ENCODE measurements at places on chromosomes 6 and 20.

DNA sequence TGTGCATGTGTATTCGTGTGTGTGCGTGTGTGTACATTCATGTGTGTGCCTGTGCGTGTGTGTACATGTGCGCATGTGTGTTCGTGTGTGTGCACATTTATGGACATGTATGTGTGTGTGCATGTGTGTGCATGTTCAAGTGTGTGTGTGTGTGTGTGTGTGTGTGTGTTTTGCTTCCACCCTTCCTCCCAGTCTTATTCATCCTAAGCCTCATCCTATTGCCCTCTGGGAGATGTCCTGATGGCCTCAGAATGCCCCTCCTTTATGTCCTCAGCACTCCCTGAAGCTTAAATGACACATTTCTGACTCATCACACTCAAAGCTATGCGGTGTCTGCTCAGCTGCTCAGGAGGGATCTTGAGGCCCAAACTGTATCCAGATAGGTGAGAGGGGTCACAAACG lies 76.6 kb upstream of the CCDC167 start:
- DNase-seq, result no peak
- no peaks in the 10 kb centered on the region for H3K27me3 ChIP-seq
- H3K4me3 ChIP-seq, result no peak overlapping the region
- no peaks in the 10 kb centered on the region for H3K4me1 ChIP-seq
- H3K27ac ChIP-seq, result no peak overlapping the region

GRCh38 chr20:4973330-4974097 lies 27.8 kb downstream of the SLC23A2 start:
- H3K27ac ChIP-seq, result peak overlapping the region; percentile 92
- peak; percentile 45 for DNase-seq
- peaks cover under 1% of the 10 kb centered on the region for H3K36me3 ChIP-seq
- peaks cover 25% of the 10 kb centered on the region for H3K4me1 ChIP-seq
- H3K4me3 ChIP-seq, result no peak overlapping the region

GRCh38 chr6:35081426-35081851 lies 59.7 kb downstream of the TCP11 start:
- DNase-seq, result no peak
- H3K36me3 ChIP-seq, result peaks cover 42% of the 10 kb centered on the region
- H3K27ac ChIP-seq, result no peak overlapping the region
- H3K4me1 ChIP-seq, result no peaks in the 10 kb centered on the region
- H3K4me3 ChIP-seq, result no peak overlapping the region
- H3K27me3 ChIP-seq, result no peaks in the 10 kb centered on the region

- DNase-seq, result no peak
- H3K27me3 ChIP-seq, result no peaks in the 10 kb centered on the region
- H3K27ac ChIP-seq, result no peak overlapping the region
- peaks cover 6% of the 10 kb centered on the region for H3K4me1 ChIP-seq
- H3K4me3 ChIP-seq, result no peak overlapping the region
Measured at GRCh38 chr6:13492357-13492756, 5.0 kb upstream of the GFOD1 start.

GRCh38 chr6:71222671-71223070 lies 65.9 kb upstream of the OGFRL1 start:
- DNase-seq, result no peak
- no peaks in the 10 kb centered on the region for H3K27me3 ChIP-seq
- H3K36me3 ChIP-seq, result no peaks in the 10 kb centered on the region
